Suppressor macrophage treated with lipopolysaccharide for 1 hour (primary cell): ENCODE measurements at places on chromosomes 16 and 17.
A peak's percentile ranks its signal among the peaks of the same experiment; 100 is the strongest.

DNA sequence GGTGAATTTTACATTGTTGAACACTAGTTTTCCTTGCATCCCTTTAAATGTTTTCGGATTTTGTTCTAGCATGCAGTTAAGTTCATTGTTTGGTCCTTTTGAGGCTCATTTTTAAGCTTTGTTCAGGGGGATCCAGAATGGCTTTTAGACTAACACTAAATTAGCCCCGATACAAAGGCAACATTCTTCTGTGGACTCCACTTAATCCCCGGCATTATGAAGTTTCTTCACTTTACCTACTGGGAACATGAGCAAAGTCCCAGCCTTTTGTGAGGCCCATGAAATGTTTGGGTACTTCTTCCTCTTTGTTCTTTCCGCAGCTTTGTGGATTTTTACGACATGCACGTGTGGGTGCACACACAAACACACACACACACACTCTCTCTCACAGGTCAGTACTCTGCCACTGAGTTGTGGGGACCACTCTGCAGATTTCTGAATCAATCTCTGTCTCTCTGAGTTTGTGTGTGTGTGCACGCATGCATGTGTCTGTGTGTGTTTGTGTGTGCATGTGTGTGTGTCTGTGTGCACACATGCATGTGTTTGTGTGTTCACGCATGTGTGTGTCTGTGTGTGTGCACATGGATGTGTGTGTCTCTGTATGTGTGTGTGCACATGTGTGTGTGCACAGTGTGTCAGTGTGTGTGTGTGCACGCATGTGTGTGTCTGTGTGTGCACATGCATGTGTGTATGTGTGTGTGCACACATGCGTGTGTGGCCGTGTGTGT, 240.4 kb upstream of the TNRC6C start:
- DNase-seq = no peak

DNA sequence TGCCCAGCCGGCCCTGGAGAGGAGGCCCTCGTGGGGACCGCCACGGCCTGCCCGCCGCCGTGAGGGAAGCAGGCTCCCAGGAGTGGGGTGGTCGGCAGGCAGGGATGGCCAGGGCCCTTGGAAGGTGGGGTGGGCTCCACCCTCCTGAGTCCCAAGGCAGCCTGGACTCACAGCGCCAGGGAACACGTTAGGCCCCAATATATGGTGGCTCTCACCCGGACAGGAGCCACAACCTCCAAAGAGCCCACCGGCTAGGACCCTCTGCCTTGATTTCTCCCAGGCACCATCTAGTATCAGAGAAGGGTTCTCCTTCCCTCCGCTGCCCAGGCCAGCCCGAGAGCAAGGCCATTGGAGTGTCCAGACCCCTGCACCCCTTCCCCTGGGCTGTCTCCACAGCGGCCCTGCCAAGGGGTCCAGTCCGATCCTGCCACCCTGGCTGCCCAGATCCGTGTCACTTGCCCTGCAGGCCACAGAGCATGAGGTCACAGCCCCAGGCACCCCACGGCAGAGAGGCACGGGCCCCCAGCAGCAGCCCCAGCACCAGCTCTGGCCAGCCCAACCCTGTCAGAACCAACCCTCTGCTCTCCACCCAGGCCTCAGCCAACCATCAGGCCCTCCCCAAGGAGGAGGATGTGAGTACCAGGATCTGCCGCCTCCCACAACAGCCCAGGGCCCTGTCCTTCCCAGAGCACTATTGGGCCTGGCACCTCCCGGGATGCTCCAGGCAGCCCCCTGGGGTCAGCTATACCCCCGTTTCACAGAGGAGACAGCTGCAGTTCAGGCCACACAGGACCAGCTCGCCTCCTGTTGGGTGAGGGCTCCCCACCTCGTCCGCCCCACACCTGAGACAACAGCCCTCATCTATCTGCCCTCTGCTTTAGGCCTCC, 1.1 kb upstream of the AXIN1 start:
- no peak for DNase-seq

DNA sequence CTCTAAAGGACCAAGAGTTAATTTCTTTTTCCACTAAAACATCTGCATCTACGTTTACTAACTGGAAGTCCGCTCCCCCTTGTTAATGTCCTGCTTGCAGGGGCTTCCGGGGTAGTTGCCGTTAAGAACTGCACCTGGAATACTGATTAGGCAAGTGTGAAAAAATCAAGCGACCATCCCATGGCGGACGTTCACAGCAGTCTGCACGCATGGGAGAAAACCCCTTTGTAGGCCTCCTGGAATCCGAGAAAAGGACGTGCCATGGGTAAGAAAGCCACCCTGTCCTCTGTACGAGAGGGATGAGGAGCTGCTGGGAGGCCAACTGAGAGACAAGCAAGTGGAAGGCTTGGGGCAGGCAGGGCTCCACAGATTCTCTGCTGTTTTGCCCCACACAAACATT, 14.9 kb downstream of the SNN start:
- no peak for DNase-seq

- DNase-seq = peak; percentile 93
Observed at GRCh38 chr17:17496189-17497064, at the start of gene RASD1. RASD1 (minus strand) TSS chr17:17496395; CDS start chr17:17496181, 214 bp downstream.

GRCh38 chr17:3739422-3740124, 15.9 kb downstream of the HASPIN start:
- DNase-seq = no peak

- DNase-seq = no peak
Observed at GRCh38 chr16:51163894-51164566, 13.0 kb upstream of the SALL1 start.

DNA sequence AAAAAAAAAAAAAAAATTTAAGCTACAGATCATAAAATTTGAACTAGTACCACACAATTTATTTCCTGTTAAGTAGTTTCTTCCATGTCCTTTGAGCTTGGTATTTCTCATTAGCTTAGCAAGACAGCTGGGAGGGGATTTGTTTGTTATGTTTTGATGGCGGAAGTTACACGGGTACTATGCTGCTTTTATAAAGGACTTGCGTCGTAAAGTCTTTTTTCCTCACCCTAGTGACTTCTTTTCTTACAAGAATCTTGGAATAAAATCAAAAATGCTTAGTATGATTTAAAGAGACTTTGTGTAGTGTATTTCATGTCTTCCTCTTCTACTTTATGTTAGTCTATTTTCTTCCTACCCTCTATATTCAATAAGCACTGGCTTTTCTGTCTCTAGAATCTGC, 89.1 kb downstream of the NLK start:
- no peak for DNase-seq

DNA sequence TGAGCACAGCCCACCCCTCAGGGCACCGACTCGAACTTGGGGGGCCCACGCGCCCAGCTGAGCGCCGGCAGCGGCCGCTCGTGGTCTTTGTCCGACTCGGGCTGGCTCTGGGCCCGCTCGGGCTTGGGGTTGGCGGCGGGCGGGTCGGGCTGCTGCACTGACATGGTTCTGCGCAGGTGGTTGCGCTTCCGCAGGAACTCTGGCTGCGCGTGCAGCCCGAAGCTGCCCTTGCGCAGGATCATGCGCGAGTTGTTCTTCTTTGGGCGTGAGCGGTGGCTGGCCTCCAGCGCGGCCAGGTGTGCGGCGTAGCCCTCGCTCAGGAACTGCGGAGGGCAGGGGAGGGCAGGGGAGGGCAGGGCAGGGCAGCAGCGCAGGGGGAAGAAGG, 11.1 kb downstream of the PIMREG start:
- no peak for DNase-seq
